ENCODE measurements at places on chromosomes 13 and 19.

GRCh38 chr19:33254245-33254824, 28.7 kb upstream of the SLC7A10 start:
- no peak for DNase-seq

GRCh38 chr19:55526216-55527196, 10.4 kb downstream of the SBK2 start:
- DNase-seq: no peak

DNA sequence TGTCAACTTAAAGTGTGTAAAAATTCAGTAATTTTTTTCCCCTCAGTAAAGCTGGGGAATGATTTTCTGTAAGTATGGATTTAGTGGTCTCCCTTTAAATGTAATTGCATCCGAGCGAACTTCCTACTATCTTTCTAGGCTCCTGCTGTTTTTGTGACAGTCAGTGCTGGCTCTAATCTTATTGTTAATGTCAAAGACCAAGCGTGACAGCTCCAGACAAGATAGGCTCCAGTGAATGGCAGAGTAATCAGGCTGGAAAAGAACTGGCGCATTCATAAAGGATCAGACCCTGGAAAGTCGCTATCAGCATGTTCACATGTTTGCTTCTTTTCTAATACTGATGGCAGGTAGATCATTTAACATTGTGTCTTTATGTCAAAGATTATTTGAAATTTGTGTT, 908.0 kb upstream of the ATXN8OS start:
- no peak for DNase-seq

DNA sequence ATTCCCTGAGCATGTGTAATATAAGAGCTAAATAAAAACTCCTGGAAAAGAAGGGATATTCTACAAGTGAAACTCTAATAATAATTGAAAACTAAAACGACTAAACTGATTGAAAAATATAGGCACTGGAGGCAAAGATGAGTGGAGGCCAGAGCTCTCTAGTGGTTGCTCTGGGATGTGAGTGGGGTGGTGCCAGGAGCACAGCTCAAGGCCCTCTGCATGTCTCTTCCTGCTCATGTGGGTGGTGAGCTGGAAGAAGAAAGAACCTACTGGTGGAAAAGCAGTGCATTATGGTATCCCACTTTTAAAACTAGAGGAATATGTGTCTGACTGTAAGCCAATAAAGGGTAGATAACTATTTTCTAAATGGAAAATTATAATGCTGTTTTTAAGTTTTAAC, 15.8 kb upstream of the ARHGEF7 start:
- DNase-seq: no peak

DNA sequence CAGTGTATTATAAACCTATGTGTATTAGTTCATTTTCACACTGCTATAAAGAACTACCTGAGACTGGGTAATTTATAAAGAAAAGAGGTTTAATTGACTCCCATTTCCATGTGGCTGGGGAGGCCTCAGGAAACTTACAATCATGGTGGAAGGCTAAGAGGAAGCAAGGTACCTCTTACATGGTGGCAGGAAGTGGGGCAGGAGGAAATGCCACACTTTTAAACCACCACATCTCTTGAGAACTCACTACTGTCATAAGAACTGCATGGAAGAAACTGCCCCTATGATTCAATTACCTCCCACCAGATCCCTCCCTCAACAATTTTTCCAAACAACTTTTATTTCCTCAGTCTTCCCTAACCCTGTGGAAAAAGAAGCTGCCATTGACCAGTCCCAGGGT, 14.5 kb upstream of the TPP2 start:
- DNase-seq: peak; percentile 51
